ENCODE measurements at places on chromosomes 3 and 15. TPM values are rescaled to one million over a fixed set of nuclear protein-coding genes. Genes with fewer than 3 reads are reported as not detected.

Gene NR1I2
- 0.02 TPM for polyA plus RNA-seq

Gene MED12L
- 0.08 TPM for polyA plus RNA-seq

Gene SLC9A9
- 8.3 TPM for polyA plus RNA-seq

Gene SYNPR
- not detected for polyA plus RNA-seq

Gene ERC2
- polyA plus RNA-seq = 0.20 TPM

Gene C3orf18
- polyA plus RNA-seq = 1.8 TPM
